ENCODE measurements at places on chromosomes 7 and 10.

DNA sequence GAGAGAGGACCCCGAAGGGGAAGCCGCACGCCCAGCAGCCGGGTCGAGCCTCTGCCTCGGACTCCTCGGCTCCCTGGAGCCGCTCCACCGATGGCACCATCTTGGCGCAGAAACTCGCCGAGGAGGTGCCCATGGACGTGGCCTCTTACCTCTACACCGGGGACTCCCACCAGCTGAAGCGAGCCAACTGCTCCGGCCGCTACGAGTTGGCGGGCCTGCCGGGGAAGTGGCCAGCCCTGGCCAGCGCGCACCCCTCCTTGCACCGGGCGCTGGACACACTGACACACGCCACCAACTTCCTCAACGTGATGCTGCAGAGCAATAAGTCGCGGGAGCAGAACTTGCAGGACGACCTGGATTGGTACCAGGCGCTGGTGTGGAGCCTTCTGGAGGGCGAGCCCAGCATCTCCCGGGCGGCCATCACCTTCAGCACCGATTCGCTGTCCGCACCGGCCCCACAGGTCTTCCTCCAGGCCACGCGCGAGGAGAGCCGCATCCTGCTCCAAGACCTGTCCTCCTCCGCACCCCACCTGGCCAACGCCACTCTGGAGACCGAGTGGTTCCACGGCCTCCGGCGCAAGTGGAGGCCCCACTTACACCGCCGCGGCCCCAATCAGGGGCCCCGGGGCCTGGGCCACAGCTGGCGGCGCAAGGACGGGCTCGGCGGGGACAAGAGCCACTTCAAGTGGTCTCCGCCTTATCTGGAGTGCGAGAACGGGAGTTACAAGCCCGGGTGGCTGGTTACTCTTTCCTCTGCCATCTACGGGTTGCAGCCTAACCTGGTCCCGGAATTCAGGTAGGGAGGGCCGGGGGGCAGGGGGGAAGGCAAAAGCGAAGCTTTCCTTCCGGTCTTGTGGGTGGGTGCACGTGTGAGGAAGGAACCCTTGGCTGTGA lies 973 bp downstream of the GPR158 start:
- no peak for DNase-seq

DNA sequence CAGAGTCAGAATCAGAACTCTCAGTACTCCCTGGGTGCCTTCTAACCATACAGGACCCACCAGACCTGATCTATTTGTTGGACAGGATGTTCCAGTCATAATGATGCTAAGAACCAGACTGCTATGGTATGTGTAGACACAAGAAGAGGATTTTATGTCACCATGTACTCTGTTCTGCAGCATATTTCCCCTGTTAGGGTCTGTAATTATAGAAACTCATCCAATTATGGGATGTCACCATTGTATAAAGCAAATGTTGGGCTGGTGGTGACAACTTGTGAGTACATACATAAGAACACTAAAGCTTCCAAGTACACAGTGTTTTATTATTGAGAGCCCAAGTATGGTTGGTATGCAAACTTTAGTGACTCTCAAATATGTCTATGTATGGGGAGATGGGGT lies 67.1 kb upstream of the AGBL3 start:
- DNase-seq = no peak

GRCh38 chr10:17227367-17228090 lies 512 bp upstream of the VIM start:
- no peak for DNase-seq

DNA sequence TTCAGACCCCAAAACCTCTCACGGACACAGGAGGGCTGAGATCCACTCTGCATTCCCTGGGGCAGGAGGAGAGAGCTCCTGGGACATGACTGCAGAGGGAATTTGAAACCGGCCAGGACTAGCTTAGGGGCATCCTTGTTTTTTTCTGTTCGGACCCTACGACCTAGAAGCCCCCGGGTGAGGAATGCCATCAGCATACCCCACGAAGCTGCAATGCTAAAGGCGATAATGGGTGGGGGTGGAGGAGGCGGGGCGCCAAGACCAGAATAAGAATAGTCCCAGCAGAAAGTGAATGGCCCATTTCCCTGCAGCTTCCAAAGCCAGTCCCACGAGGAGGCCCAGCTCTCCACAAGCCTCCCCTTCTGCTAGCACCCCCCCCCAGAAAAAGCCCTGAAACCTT lies 4.0 kb downstream of the PDGFA start:
- no peak for DNase-seq

GRCh38 chr7:134710854-134711624 lies 64.4 kb downstream of the BPGM start:
- peak; percentile 29 for DNase-seq

- no peak for DNase-seq
Observed at GRCh38 chr7:8177109-8177933, 84.6 kb downstream of the ICA1 start.

DNA sequence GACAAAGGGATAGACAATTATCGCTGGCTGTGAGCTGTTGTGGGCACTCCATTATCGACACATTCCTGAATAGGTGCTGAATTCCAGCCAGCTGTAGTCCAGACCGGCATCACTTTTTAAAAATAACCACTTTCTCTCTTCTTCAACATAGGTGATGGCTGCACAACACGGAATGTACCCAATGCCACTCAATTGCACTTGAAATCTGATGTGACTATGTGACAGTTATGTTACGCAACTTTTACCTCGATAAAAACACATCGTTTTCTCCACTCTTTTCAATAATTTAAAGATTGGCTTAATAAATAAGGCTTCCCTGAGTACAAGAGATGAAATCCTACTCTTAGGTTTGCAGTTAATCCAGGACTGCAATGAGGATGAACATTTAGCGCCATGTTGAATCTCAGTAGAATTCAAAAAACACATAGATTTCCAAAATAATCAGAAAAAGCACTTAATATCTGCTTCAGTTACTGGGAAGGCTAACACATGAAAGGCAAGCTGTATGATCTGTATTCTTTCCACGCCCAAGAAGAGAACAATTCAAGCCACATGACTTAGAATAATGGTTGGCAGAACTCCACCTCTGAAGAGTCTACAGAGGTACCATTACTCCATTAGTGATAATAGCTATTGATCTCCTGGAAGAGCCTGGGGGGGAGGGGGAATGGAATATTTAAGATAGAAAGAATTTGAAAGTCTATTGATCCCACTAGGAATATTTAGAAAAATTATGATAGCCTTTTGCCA lies 3.6 kb downstream of the YWHAG start:
- DNase-seq = no peak

DNA sequence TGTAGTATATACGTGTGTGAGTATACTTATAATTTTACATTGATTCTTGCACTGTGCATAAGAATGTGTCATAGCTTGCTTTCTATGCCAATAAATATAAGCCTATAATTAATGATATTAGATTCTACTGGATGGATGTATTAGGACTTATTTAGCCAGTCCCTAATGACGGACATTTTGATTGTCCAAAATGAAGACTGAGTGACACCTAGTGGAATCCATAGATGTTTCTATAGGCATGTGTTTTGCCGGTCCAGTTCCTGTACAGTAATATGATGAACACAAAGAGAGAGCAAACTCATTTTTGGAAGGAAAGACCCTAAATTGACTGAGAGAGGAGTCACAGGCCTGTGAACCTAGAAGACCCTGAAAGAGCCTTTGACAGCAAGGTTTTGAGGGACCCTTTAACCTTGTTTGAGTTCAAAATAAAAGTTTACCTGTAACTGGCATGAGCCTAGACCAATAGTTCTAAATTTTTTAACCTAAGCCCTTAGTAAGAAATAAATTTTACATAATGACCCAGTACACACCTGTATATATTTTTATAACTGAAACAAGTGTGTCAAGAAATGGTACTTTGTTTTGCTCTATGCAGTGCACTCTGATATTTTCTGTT lies 42.4 kb upstream of the AGBL3 start:
- no peak for DNase-seq

- DNase-seq = peak; percentile 10
Observed at GRCh38 chr10:114239117-114239993, at the start of gene VWA2. Gene VWA2 (plus strand): TSS chr10:114239254. CDS start chr10:114248714, 9,460 bp downstream.

GRCh38 chr10:132583456-132583855 lies 45.9 kb downstream of the INPP5A start:
- no peak for DNase-seq

GRCh38 chr10:13095094-13095493 lies 4.9 kb upstream of the OPTN start:
- DNase-seq = no peak

DNA sequence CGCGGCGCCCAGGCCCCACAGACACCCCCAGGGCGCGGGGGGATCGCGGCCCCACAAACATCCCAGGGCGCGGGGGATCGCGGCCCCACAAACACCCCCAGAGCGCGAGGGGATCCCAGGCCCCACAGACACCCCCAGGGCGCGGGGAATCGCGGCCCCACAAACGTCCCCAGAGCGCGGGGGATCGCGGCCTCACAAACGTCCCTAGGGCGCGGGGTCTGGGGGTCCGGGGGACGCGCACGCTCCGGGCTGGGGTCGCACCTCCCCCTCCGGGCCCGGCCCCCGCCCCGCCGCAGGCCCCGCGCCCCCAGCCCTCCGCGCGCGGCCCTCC lies 382 bp downstream of the DIP2C start:
- DNase-seq = no peak

DNA sequence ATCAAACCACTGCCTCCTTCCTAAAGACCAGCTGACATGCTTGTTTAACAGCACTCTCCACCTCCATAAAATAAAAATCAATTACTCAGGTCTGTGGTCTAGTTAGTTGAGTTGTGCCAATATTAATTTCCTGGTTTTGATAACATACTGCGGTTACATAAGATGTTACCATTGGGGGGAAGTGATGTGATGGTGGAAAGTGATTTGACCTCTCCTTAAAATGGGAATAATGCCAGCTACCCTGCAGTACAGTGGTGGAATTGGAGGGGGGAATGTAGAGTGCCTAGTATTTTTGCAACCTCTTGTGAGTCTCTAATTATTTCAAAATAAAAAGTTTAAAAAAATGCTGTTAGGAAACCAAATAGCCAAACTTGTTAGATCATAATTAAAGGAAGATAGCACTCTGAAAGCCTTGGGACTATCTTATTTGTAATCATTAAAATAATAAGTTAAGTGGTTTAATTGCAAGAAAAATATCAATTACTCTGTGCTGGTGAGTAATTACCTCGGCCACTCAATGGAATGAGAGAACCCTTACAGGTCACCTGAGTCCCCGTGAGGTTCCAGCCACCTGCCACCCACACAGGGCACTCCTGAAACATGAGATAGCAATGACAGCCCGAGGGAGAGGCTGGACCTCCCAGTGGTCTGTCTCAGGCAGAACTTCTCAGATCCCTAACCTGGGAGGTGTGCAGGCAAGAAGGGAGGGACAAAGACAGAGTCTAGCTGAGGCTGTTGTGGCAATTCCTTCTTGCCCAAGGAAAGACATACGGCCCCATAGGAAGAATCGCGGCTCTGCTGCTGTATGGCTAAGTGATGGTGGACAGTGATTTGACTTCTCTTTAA lies 94.1 kb downstream of the SH3PXD2A start:
- DNase-seq = no peak

GRCh38 chr10:90847436-90847835 lies 10.4 kb downstream of the HTR7 start:
- DNase-seq = no peak

DNA sequence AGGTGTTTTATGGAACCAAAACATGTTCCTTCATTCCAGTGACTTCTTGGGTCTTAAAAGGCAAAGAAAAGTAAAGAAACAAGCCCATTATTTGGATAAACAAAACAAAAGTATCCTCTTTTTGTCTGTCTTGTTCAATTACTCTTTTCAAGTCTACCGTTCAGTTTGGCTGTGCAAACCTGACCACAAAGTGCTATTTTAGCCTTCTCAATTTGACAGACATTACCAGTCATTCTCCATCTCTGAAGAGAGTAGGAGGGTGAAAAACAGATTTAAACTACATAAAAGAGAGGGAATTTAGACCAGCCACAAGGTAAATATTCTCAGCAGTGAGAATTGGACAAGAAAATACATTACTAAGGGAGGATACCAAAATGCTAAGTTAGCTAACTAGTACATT lies 145.2 kb downstream of the GRM3 start:
- DNase-seq = no peak

GRCh38 chr10:29345144-29345909 lies 56.5 kb downstream of the LYZL1 start:
- DNase-seq = no peak

DNA sequence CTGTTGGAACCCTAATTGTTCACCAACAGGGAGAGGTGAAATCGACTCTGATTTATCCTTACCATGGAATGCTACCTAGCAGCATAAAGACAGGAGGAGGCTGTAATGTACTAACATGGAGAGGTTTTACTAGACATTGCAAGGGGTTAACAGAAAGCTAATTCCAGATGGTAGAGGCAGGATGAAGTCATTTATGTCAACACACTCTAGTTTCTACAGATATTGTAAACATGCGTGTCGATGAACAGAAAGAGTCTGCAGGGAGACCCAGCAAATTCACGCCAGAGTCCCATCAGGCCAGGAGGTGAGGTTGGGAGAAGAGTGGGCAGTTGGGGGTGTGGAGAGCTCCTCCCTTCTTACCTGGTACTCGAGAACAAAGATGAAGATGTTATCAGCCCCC lies 7.0 kb downstream of the NPC1L1 start:
- DNase-seq = no peak

DNA sequence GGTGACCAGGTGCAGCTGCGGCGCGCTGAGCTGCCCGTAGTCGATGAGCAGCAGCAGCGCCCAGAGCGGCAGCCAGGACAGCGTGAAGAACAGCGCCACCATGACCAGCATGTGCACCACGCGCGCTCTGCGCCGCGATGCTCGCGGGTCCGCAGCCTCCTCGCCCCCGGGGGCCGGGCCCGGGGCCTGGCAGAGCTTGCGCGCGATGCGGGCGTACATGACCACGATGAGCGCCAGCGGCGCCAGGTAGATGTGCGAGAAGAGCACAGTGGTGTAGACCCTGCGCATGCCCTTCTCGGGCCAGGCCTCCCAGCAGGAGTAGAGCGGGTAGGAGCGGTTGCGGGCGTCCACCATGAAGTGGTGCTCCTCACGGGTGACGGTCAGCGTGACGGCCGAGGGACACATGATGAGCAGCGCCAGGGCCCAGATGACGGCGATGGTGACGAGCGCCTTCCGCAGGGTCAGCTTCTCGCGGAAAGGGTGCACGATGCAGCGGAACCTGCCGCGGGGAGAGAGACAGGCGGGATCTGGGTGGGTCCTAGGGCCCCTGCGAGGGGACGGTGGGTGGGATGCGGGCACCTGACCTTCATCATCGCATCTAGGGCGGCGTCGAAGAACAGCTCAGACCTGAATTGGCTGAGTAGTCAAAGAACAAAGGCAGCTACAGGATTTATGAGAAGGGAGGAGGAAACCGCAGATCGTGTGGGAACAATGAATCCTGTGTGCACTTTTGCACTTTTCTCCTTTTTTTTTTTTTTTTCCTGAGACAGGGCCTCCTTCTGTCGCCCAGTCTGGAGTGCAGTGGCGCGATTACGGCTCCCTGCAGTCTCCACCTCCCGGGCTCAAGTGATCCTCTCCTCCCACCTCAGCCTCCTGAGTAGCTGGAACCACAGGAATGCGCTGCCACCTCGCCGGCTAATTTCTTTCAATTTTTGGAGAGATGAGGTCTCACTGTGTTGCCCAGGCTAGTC lies 22.4 kb upstream of the PPA1 start:
- no peak for DNase-seq

- no peak for DNase-seq
Observed at GRCh38 chr10:108365541-108365940, 1201.0 kb upstream of the SORCS1 start.

DNA sequence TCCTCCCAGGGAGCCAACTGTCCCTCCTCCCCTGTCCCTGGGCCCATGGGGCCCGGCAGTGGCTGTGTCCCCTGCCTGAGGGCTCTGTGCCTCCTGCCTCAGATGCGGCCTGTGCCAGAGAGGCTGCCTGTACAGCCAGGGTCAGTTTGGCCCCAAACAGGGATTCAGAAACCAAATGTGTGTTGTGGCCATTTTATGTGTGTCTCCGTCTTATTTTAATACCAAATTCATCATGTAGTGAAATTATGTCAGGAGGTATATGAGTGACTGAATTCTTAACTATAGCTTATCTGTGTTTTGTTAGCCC lies 114.8 kb downstream of the NT5C2 start:
- no peak for DNase-seq
